ENCODE measurements at places on chromosomes 7 and 10.

- DNase-seq, result no peak
Observed at GRCh38 chr10:12980102-12980661, 21.3 kb downstream of the CCDC3 start.

GRCh38 chr10:72258617-72259016, 15.1 kb upstream of the DDIT4 start:
- no peak for DNase-seq

DNA sequence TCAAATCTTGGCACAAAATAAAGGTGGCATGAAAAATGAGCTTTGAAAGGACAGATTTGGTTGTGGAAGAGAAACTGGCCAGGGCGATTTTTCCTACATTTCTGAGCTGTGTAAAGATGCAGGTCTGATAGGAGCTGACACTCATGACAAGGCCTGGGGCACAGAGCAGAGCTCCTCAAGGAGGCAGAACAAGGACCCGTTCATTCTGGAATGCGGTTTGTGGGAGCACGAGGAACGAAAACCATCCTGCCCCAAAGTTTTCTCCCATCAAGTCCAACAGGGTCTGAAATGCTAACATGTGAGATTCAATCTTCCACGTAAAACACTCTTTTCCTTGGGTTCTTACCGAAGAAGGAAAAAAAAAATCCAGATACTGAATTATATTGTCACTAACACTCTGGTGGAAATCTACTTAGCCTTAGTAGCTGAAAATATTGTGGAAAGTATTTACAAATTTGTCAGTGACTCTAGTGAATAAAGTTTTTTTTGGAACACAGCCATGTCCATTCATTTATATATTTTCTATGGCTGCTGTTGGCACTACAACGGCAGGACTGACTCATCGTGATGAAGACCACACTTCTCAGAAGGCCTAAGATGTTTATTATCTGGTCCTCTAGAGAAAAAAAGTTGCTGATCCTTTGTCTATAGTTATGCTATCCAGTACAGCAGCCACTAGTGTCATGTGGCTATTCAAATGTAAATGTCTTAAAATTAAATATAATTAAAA, 215.7 kb downstream of the BAMBI start:
- no peak for DNase-seq

DNA sequence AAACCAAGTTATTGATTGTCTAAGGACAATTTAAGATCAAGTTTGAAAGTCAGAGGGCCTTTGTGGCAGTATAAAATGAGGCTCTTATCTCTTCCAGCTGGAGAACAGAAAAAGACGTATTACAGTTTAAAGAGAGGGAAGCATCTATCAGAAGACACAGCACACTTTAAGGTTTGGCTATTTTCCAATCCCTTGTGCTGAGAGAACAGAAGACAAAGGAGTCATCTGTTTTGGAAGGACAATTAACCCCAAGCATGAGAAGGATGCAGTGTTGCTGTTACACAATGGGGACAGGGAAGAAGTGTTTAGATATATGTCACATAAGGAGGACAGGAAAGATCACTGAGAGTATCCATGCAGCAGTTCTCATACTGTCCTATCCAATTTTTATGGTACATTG, 1224.2 kb upstream of the SORCS1 start:
- no peak for DNase-seq

DNA sequence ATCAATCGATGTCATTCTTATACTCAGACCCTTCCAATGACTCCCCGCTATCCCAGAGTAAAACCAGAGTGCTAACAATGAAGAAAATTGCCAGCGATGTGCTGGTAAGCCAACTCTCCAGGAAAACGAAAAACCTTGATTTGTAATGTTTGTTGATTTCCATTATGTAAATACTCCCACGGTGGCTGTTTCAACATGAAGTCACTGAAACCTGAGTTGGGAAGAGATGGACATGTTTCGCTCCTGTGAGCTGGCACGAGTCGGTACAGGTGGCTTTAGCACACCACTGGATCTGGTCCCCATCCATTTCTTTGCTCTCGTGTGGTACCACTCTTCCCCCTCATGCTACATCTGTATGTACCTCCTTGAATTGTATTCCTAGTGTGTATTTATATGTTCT, 52.9 kb downstream of the AP3M1 start:
- DNase-seq, result no peak

GRCh38 chr7:77391230-77391629, 24.9 kb downstream of the GSAP start:
- DNase-seq, result no peak

DNA sequence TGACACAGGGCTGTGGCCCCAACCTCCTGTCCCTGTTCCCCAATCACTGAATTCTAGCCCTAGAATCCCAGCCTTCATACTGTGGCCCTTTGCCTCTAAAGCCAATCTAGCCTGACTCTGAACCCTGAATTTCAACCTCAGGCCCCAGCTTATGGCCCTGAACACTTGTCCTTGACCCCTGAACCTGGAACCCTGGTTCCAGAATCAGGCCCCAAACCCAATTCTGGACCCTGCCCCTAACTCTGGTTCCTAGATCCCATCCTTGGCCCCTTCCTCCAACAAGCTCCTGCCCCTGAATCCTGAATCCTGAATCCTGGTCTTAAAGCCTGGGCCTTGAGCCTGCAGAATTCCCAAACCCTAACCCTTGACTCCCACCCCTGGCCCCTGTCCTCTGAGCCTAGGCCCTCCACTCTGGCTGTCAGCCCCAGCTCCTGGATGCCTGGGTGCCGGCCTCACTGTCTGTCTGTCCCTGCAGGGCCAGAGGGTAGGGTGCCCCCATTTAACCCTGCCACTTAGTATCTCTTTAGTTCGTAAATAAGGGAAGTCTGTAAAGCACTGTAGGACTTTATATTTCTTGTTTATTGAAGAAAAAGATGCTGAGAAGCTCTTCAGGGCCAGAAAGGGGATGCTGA, 1.3 kb downstream of the INPP5A start:
- no peak for DNase-seq

GRCh38 chr7:36011588-36011965, 141.5 kb upstream of the EEPD1 start:
- no peak for DNase-seq

- no peak for DNase-seq
Observed at GRCh38 chr10:118308664-118309063, 33.5 kb downstream of the FAM204A start.

- DNase-seq, result no peak
Observed at GRCh38 chr7:75727881-75728593, 10.7 kb downstream of the HIP1 start.

DNA sequence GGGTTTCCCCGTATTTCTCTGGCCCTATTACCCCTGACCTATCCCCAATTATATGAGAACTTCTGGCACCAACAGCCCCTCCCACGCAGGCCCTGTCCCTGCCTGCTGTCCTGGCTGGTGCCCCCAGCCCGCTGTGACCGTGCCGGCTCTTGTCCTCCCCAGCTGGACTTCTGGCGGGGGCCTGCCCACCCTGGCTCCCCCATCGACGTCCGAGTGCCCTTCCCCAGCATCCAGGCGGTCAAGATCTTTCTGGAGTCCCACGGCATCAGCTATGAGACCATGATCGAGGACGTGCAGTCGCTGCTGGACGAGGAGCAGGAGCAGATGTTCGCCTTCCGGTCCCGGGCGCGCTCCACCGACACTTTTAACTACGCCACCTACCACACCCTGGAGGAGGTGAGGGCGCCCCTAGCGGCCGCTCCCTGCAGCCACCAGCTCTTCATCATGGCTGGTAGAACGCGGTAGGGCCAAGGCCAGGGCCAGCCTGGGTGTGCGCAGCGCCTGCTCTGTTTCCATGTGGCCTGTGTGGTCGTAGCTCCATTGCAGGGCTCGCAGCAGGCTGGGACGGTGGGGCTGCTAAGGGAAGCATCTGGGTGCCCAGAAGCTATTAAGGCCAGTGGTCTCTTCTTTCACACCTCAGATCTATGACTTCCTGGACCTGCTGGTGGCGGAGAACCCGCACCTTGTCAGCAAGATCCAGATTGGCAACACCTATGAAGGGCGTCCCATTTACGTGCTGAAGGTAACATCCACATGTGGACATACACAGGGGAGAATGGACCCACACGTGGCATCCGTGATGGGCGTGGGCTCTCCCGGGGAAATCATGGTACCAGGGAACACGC, 1.4 kb downstream of the CPA1 start:
- no peak for DNase-seq

DNA sequence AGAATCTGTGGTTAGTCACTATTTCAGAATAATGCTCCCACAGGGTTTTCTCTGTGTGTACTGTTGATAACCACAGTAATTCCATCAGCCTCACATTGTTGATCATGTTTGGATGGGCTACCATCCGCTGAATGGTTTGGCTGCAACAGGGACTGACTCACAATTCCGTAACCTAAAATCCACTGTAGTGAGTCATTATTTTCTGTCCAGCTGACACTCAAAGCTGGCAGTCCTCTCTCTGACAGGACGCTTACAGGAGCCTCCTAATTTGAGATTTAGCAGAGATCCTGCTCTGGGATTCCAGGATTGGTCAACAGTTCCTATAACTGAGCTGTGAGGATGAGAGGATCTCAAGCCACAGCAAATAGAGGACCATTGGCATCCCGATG, 32.7 kb downstream of the VWA2 start:
- no peak for DNase-seq

DNA sequence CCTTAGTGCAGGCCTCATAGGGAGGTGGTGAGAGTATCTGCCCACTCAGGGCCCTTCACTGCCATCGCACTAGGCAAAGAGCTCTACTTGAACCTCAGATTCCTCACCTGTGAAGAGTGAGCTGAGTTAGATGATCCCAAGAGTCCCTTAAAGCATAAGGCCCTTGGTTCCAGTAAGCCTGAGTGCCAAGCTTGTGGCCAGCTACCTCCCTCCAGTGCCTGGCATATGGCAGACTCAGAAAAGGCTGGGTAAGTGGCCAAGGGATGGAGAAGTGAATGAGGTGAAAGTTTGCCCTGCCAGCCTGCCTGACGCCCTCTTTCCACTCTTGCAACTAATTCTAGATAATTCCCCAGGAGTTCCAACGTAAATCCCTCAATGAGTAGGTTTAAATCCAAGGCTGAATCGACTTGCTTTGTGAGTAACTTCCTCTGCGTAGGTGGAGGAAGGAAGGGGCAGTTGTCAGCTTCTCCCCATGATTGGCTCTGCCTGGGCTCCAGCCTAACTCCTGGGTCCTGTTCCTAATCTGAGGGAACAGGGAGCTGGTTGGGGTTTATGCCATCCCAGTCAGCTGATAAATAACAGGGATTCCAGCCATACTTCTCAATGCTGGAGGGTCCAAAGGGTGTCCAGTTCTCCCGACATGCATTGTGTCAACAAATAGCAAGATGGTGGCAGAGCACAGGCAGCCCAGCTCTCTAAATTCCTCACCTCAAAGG, 14.2 kb downstream of the DUSP5 start:
- DNase-seq, result no peak

GRCh38 chr7:85230623-85231022, 43.8 kb upstream of the SEMA3D start:
- DNase-seq, result no peak

- DNase-seq, result no peak
Observed at GRCh38 chr10:87538092-87539015, 33.7 kb downstream of the MINPP1 start.

DNA sequence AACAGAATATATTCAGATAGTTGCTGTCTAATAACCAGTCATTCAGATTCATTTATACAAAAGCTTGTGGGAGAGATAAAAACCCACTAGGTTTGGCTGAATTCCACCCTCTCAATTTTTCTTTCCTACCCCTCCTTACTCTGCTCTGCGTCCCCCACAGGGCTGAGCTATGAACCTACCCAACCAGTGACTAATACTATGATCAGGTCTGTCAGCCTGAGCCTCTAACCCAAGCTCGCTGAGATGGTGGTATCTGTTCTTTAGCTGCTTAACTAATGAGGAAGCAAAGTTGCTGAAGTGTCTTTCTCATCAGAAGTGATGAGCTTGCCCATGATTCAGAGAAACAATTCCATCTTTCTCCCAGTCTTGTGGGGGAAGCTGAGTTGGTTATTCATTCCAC, 248.7 kb upstream of the GPR26 start:
- no peak for DNase-seq

GRCh38 chr10:87818505-87819288, 671 bp upstream of the ATAD1 start:
- peak; percentile 33 for DNase-seq

DNA sequence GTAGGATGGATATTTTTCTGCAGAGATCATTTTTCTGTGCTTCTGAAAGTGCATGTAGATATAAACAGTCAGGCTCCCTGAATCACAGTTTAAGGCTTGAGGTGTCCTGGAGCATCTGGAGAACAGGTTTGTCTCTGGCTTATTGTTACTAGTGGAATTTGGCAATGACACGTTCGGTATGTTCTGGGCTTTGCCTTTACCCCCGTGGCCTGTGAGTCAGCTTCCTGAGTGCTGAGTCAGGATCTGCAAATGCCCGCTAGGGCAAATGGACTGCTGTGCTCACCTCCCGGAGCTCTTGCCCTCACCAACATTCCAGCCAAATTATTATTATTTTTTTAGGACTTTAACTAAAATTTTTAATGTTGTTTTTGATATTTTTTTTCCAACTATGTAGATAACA, 192.5 kb upstream of the PRSS1 start:
- no peak for DNase-seq

DNA sequence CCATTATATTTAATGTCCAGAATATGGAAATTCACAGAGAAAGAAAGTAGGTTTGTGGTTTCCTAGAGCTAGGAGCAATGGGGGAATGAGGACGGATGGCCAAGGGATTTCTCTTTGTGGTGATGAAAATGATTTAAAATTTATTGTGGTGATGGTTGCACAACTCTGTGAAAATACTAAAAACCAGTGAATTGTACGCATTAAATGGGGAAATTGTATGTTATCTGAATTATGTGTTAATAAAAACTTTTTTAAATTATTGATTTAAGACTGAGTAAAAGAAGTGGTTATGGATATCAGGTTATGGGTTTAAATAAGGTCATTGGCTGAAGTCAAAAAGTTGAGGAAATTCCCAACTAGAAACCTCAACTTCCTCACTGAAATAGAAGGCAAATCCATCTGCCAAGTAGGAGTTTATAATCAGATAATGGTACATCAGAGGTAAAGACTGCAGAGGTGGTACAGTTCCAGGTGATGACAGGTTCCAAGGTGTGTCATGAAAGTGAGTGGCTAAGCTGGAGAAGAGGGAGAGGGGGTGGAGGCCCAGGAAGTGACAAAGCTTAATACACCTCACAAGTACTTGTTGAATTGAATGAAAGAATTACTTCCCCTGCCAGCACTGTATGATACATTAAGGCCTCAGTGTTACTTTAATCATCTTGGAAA, 68.9 kb upstream of the CCDC71L start:
- no peak for DNase-seq

GRCh38 chr10:22442063-22442462, 96.8 kb downstream of the SPAG6 start:
- DNase-seq, result no peak

All from activated CD4-positive, alpha-beta T cell treated with anti-CD3 and anti-CD28 coated beads, Interleukin-2, amount 50 U/mL, for 24 hours (primary cell).